GM04503 (cell line): ENCODE measurements at places on chromosomes 16 and 17.
A peak's percentile ranks its signal among the peaks of the same experiment; 100 is the strongest.

DNA sequence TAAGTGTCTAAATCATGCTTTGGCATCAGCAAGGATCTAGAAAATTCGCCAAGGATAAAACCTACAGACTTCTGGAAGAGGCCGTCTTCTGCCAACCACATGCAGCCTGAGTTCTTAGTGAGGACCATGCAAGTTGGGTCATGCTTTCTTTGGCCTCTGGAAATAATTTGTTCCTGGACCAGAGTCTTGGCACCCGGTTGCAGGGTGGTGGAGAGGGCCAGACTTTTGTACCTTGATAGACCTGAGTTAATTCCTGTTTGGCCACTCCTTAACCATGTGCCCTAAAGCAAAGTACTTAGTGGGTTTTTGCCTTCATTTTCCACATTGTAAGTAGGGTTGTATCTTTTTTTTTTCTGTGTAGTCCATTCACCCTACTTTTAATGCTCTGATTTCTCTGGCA lies 283.4 kb upstream of the IRX5 start:
- DNase-seq, result no peak

DNA sequence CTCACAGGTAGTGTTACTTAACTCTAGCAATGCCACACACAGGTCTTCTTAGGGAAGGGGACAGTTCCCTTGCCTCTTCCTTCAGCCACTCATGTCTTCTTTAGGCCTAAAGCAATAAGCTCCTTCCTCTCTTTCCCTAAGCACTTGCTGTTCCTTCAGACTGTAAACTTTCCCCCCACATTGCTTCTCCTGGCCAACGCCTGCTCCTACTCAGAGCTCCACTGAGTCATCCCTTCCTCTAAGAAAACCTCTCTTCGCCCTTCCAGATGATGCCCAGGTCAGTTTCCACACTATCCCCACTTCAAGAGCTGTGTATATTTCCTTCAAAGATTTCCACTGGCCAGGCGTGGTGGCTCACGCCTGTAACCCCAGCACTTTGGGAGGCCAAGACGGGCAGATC lies 12.5 kb upstream of the EPOP start:
- no peak for DNase-seq

GRCh38 chr17:5785867-5786509 lies 201.7 kb upstream of the NLRP1 start:
- DNase-seq, result peak; percentile 34

- DNase-seq, result no peak
Observed at GRCh38 chr17:33028778-33029177, 37.1 kb downstream of the SPACA3 start.

DNA sequence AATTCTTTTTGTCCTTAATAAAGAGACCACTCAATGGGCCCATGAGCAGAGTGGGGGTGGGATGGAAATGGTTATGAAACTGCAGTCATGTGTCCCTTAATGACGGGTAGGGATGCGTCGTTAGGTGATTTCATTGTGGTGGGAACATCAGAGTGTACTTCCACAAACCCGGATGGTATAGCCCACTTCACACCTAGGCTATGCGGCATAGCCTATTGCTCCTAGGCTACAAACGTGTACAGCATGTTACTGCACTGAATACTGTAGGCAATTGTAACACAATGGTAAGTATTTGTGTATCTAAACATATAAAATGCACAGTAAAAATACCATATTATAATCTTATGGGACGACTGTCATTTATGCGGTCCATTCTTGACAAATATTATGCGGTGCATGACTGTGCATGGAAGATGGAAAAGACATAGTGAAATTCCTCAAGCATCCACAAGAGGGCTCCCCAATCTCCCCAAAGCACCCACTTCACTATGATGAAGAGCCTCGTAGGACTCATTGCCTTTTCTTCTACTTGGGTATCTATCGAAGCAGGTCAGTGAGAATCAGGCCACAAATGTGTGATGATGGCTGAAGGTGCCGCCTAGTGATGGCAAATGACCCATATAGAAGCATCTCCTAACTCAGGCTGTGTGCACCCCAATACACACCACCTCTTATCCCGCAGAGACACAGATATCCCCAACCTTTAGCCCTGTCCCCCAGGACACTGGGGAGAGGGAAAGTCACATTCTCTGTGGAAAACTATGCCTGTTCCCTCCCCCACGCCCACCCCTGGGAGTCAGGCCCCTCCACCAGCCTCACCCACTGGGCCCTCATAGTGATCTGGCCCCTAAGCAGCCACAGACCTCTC lies 43.5 kb downstream of the TBX21 start:
- no peak for DNase-seq

- DNase-seq, result no peak
Observed at GRCh38 chr17:66281661-66282369, 20.6 kb upstream of the PRKCA start.

GRCh38 chr17:73427198-73427597 lies 115.4 kb upstream of the CDC42EP4 start:
- DNase-seq, result no peak

DNA sequence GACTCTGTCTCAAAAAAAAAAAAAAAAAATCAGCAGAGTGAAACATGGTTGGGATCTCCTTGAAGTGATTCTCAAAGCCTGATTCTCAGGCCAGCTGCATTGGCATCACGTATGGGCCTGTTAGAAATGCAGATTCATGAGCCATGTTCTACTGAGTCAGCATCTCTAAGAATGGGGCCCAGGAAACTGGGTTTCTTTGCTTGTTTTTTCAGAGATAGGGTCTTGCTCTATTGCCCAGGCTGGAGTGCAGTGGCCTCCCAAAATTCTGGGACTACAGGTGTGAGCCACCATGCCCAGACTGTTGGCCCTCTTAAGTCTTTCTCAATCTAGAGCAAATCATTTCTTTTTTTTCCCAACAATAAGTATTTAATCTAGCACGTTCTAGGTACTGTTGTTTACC lies 47.7 kb downstream of the CDK12 start:
- DNase-seq, result no peak

DNA sequence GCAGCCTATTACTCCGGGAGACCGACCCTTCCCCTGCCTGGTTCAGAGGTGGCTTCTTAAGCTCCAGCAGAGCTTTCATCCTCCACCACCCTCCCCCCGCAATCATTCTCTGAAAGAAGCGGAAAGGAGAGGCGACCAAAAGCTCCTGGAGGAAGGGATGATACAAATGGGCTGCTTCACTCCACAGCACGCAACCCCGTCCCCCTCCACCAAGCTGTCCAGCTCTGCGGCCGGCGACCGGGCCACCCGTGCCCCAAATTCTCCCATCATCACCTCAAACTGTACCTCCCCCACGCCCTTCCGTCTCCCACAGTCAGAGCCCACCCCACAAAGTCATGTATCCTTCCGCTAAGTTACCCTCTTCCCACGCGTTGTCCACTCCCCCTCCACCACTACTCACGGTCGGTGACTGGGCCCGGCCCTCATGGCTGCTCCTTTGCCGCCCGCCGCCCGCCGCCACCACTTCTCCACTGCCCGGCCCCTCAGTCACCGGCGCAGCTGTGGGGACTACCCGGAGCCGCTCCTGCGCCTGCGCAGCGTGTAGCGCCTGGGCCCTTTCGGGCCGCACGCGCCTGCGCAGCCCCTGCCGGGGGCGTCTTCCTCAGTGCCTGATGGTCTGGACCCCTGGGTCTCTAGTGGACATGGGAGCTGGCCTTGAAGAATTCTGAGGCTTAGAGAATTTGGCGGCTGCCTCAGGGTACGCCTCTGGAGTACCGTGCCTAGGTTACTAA lies at the start of gene FAM222B:
Gene FAM222B (minus strand): TSS at position 509 of the 731 bp plus-strand sequence. CDS start 76,123 bp downstream, outside the sequence.
- no peak for DNase-seq

DNA sequence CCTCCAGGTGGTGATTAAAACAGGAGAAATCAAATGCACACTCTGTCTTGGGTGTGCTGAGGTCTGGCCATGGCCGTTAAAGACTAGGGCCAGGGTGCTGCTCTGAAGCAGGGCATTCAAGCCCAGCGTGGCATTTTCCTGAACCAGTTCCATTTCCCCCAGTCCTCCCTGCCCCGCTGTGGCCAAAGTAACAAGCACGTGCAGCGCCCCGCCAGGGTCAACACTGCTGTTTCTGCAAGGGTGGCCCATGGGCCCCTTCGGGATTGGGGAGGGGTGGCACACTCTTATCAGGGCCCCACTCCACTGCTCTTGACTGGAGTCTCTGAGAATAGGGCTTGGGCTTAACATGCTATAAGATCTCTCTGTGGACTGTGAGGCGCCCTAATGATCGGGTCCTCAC lies 72.9 kb downstream of the IL21R start:
- no peak for DNase-seq

- no peak for DNase-seq
Observed at GRCh38 chr16:67528870-67529581, 397 bp downstream of the RIPOR1 start.

GRCh38 chr17:57286399-57287105 lies 30.2 kb downstream of the MSI2 start:
- DNase-seq, result no peak

DNA sequence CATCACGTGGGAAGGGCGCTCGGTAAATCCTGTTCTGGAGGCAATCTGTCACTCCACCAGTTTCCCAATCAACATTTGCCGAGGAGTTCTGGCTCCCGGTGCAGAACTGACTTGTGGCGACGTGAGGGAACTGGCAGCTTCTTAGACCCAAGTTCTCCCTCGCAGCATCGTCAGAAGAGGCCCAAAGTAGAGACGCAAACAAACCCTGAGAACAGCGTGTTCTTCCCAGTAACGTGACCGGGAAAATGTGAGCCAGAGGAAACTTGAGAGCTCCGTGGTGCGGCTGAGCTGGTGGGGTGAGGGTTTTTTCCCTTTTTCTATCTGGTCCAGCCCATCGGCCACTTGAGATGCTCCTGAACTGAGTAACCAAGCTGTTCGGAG lies 158.9 kb upstream of the CACNG5 start:
- no peak for DNase-seq

DNA sequence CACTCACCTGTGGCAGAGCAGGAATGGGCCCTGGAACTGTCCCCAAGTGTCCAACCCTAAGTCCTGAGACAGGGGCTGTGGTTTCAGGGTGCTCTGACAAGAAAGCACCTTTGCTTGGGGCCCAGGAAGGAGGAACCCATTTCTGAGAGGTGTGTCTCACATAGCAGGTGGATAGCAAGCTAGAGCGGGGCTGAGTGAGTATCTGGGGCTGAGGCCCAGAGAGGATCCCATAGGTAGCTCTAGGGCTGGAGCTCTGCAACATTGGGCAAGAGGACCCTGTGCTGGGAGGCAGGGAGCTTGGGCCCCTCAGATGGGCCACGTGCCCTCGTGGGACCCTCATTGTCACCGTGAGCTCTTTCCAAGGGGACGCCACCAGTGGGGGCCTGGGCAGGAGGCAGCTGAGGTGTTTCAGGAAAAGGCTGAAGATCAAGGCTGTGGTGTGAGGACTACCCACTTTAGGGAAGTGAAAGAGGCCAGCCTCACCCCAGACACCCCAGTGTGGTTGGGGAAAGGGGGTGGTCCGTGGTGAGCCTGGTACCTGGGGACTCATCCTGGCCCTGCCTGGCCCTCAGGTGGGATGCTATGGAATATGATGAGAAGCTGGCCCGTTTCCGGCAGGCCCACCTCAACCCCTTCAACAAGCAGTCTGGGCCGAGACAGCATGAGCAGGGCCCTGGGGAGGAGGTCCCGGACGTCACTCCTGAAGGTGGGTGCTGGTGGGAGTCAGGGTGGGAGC lies 5.3 kb downstream of the DEF8 start:
- no peak for DNase-seq

GRCh38 chr16:56643080-56643778 lies 4.8 kb downstream of the MT1A start:
- no peak for DNase-seq
